ENCODE measurements at places on chromosomes 1 and 21. TPM values are rescaled to one million over a fixed set of nuclear protein-coding genes. Genes with fewer than 3 reads are reported as not detected.

DNA sequence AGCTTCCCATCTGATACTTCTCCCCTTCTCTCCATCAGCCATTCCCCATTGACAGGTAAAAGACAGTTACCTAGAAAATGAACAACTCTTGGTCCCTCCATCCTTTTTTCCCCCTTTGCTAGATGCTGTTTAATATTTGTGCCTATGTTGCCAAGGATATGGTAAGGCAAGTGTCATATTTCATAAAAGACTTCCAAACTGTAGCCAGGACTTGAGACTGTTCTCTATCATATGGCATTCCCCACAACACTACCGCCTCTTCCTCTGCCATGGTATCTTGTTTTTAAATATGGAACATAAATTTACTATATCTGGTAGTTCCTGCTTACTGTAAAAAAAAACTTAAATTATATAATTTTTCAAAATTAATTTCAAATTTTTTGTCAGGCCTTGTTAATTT, 97.2 kb downstream of the PHTF1 start:
- no peak for DNase-seq

- no peak for DNase-seq
These were observed 33.6 kb upstream of the FOXE3 start for GRCh38 chr1:47382399-47382983.

DNA sequence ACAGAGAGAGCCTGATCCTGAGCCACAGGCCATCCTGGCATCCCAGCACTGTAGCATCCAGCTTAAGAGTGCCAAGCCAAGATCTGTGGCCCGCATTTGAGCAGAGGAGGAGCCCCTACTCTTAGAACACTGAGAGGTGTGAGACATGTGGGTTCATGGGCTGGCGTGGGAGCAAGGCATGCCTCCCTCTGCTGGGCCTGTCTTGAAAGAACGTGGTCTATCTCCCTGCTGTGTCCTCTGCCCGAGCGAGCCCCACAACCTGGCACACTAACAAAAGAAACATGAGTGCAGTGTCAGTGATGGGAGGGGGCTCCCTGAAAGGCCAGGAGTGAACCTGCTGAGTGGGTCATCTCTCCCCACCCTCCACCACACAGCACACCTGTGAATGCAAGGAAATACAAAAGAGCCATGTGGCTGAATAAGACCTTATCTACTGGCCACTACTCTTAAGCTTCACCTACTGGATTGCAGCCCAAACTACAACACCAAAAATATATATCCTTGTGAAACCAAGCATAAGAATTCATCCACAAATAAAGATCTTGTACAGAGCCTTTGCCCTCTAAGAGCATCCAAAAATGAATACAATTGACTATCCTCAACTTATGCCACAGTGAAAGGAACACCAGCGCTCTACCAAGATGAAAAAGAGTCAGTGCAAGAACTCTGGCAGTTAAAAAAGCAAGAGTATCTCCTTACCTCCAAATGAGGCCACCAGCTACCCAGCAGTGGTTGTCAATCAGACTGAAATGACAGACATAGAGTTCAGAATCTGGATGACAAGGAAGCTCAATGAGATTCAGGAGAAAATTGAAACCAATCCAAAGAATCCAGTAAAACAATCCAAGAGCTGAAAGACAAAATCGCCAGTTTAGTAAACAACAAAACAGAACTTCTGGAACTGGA, 259.4 kb upstream of the DAB1 start:
- DNase-seq = no peak

- DNase-seq = no peak
These were observed 3.2 kb downstream of the CITED4 start for GRCh38 chr1:40858856-40859416.

GRCh38 chr1:163201906-163202305, 810 bp downstream of the RGS5 start:
- no peak for DNase-seq

- no peak for DNase-seq
These were observed 66.8 kb downstream of the TBCE start for GRCh38 chr1:235434001-235434400.

DNA sequence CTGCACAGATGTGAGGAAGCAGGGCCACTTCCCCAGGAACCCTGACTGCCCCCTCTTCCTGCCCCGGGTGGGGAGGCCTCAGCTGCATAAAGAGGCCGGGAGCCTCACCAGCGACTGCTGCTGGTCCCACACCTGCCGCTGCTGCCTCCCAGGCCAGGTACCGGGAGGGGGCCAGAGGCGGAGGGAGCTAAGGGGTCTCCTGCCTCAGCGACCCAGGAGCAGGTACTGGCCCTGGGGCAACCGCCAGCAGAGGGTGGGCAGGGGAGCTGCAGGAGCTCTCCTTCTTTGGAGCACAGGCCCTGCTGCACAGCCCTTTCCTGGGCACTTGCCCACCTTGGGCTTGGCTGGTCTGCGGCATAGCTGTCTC, 6.8 kb downstream of the GJC2 start:
- no peak for DNase-seq

DNA sequence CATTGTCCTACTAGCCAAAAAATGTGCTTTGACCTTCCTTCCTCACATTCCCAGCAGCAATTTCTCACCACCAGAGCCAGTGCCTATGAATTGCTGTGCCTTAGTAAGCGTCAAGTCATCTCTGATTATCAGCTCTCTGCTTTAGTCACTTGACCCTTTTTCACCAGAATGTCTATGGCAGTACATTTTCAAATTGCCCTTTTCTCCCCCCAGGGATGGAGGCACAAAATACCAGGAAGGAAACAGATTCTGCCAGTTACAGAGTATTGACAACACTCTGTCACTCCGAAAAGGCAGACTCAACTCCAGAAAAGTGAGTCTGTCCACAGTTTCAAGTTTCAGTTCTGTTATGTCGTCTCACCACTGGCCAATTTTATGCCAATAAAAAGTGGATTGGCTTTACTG, 167.4 kb downstream of the TNFSF18 start:
- DNase-seq = no peak

GRCh38 chr1:245039196-245039595, 115.6 kb upstream of the KIF26B start:
- DNase-seq = no peak

DNA sequence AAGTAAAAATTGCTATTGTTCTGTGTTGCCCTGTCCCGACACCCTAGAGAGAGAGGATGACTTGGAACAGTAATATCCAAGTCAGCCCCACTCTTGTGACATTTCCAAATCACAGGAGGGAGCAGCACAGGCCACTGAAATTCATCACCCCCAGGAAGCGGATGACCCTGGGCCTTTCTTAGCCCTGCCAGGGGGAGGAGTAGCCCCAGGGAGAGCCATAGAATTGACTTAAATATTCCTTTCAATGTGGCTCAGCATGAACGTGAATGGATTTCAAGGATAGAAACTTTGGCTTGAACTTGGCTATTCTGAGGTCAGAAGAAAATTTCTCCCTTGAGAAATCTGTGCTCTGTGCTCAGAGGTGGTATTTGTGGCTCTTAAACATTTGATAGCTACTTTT, 80.6 kb downstream of the CENPF start:
- no peak for DNase-seq

- DNase-seq = peak; percentile 54
These were observed 109.5 kb upstream of the SIM2 start for GRCh38 chr21:36589352-36589971.

- no peak for DNase-seq
These were observed 18.3 kb downstream of the PBX1 start for GRCh38 chr1:164577291-164577690.

- DNase-seq = no peak
These were observed 160.1 kb downstream of the PTPRC start for GRCh38 chr1:198798923-198799386.

GRCh38 chr1:230618537-230618936, 23.7 kb upstream of the COG2 start:
- DNase-seq = no peak

DNA sequence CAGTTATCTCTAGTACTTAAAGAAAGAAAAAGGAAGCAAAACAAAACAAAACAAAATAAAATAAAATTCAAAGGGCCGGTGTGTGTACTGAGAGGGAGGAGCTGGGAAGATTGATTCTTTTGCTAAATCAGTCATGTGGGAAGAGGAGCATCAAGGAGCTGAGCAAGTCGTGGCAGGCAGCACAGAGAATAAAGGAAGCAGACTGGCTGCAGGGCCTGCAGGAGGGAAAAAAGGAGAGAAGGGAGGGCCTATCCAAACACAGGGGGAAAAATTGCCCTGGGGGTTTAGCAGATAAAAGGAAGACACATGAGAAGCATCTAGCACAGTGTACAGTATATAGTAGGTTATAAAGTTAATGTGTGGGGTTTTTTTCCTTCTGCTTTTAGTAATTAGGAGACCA, 27.6 kb downstream of the AGO4 start:
- DNase-seq = no peak

- DNase-seq = peak; percentile 33
These were observed 4.5 kb downstream of the PARP1 start for GRCh38 chr1:226403201-226404034.

- DNase-seq = no peak
These were observed 22.3 kb upstream of the APOBEC4 start for GRCh38 chr1:183675381-183675780.

DNA sequence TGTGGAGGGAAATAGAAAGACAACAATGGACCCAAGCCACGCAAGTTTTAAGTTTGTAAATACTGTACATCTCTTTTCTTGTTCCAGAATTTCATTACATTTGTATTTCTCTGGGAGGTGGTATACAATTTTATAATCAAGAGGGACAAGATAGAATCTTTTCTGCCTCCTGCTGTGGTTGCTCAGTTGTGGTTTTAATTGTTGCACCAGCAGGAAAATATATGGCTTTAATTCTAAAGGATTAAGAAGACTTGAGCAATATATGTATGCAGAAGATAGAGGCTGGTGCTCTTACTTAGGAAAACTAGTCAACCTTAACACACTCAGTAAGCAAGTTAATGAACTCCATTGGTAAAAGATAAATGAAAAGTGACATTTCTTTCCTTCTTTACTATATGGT, 19.8 kb upstream of the ASB17 start:
- no peak for DNase-seq

- no peak for DNase-seq
These were observed 69.3 kb downstream of the RPS6KA1 start for GRCh38 chr1:26598890-26599289.

DNA sequence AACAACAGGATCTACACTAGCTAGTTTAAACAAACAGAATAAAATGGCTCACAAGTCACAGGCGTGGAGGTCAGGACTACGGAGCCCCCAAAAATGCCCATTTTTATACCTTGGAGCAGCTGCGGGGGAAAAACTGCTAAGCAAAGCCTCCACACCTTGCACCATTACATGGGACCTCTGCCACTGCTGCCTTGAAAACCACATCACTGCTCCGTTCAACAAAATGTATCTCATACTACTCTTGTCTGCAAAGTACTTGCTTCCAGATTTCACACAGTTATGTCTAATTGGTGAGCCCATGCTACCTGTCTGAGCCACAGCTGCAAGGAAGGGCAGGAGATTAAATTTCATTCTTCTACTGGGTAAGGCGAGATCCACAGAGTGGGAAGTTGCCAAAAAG, 24.4 kb downstream of the MRPL39 start:
- DNase-seq = no peak

DNA sequence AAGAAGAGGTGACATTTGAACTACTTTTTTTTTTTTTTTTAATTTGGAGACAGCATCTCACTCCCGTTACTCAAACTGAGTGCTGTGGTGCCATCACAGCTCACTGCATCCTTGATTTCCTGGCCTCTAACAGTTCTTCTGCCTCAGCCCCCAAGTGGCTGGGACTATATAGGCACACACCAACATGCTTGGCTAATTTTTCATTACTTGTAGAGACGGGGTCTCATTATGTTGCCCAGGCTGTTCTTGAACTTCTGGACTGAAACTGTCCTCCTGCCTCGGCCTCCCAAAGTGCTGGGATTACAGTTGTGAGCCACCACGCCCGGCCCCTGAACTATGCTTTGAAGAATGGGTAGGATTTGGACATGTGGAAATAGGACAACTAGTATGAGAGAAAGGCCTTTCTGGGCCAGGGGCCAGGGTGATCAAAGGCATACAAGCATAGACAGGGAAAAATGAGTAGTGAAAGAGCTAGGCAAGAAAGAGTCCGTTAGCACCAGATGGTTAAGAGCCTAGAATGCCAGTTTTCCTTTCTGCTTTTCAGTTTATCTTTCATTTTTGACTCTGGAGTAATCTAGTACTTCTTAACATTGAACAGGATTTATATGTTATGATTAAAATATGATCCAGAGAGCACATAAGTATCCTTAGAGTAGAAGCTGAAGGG, 6.3 kb downstream of the RABGAP1L start:
- DNase-seq = no peak

DNA sequence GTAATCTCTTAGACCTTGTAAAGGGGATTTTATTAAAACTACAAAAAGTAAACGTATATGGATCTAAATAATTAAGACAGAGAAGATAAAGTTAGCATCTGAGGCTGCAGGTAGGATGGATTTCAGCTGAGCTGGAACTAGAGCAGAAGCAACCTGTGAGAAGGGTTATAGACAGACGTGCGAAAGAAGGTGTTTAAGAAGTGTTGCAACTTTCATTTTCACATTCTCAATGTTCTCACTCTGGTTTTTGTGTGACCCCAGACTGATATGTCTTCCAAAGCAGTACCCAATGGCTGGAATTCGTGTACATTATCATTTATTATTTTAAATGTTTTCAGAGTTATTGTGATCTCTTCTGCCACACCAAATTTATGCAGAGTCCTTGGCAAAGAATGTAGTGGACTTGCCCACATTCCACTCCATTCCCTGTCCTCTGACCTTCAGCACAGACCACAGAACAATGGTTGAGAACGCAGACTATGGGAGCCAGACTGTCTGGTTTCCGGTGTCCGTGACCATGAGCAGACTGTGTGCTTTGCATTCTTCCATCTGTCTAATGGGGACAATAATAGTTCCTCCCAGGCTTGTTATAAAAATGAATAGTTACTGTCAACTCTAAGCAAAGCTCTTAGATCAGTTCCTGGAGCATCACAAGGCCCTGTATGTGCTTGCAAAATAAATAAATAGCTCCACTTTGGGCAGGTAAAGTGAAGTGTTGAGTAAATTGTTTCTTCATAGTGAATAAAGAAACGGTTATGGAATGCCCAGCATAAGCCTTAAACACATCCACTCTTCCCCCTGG, 140.6 kb upstream of the SAMSN1 start:
- DNase-seq = no peak

- DNase-seq = peak; percentile 94
These were observed at the start of gene DCDC2B for GRCh38 chr1:32208891-32209328. TSS of gene DCDC2B (plus strand) at chr1:32209089. CDS start at chr1:32209094, 5 bp downstream.

DNA sequence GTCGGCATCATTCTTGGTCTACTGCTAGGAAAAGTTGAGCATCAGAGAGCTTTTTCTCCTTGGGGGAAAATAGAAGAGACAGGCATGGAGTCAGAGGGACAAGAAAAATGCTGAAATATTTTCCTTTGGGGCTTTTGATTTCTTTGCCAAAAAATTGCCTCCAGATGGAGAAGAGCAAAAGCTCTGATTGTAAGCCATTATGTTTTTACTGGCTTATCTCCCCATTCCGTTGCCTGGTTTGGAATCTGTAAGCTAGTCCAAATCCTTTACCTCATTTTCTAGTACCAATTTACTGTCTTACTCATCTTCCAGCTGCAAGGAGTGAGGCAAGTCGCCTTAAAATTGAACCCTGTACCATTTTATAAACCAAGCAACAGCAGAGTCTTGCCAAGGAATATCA, 23.3 kb upstream of the NBL1 start:
- no peak for DNase-seq

Gene NR5A2
- not detected for total RNA-seq

Gene ITGB2
- total RNA-seq = 3.7 TPM

Gene CAPZB
- total RNA-seq = 97.1 TPM

Gene KRTAP7-1
- total RNA-seq = not detected

Gene REN
- total RNA-seq = not detected

Gene MNDA
- total RNA-seq = not detected

Gene LIN28A
- under 0.01 TPM for total RNA-seq

Gene FAM131C
- total RNA-seq = 1.4 TPM
